Fibroblast of mammary gland (primary cell): ENCODE measurements at places on chromosomes 5 and 9.

- peak; percentile 16 for DNase-seq
Observed at GRCh38 chr5:139177809-139178588, 20.2 kb downstream of the SIL1 start.

DNA sequence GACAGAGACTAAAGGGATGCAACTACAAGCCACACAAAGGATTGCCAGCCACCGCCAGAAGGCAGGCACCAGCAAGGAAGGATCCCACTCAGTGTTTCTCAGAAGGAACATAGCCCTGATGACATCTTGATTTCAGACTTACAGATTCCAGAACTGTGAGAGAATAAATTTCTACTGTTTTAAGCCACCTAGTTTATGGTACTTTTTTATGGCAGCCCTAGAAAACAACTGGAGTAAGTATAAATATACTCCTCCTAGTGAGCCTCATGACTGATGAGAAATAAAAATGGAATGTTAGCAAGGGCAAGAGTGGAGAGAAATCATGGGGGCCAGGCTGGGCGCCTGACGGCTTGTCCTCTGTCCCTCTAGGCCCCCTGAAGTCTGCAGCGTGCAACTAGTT, 307.3 kb downstream of the PIK3R1 start:
- no peak for DNase-seq

GRCh38 chr9:109150925-109151545, 16.0 kb downstream of the FRRS1L start:
- no peak for DNase-seq

GRCh38 chr9:31671011-31671410, 713.4 kb upstream of the ACO1 start:
- DNase-seq: no peak

DNA sequence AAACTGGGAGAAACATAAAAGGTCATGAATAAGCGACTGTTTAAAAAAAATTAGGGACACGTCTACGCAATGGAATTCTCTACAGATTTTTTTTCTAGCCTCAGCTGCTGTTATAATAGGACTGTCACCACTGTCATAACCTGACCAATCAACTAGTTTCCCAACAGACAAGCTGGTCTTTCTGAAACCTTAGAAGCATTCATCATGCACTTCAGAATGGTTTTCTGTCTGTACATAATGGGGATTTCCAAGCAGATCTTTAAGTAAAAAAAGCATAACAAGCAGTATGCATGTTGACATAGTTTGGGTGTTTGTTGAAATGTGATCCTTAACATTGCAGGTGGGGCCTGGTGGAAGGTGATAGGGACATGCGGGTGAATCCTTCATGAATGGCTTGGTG, 58.3 kb upstream of the SEMA6A start:
- DNase-seq: no peak

GRCh38 chr9:78677326-78677725, 380.4 kb downstream of the PSAT1 start:
- no peak for DNase-seq

GRCh38 chr5:17412760-17413671, 85.0 kb upstream of the TAF11L2 start:
- DNase-seq: peak; percentile 2

DNA sequence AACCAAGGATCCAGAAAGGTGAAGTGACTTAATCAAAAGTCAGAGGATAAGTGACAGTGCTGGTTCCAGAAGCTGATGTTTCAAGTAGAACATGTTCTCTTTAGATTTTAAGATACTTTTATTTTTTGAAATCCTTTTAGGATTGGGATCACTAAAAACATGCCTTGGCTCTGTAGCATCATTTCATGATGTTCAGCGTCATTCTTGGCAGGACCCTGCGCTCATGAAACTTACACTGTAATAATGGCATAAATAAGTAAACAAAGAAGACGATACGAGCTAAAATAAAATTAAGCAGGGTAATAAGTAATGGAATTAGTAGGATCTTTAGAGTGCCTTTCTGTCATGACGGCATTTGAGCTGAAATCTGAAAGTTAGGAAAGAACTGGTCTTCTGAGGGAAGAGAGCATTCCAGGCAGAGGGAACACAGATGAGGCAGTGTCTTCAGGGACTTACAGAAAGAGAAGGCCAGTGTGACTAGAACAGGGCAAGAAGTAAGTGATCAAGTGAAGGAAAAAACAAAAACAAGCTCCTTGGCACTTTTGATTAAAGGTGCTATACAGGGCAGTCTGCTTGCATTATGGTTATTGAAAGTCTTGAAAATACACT, 19.9 kb downstream of the CTNNA1 start:
- peak; percentile 39 for DNase-seq

GRCh38 chr5:73513996-73514395, 15.8 kb downstream of the BTF3 start:
- DNase-seq: no peak

- DNase-seq: peak; percentile 83
Observed at GRCh38 chr5:153900703-153901395, 137.9 kb downstream of the FAM114A2 start.

GRCh38 chr9:120484162-120484561, 95.8 kb downstream of the CDK5RAP2 start:
- DNase-seq: no peak

DNA sequence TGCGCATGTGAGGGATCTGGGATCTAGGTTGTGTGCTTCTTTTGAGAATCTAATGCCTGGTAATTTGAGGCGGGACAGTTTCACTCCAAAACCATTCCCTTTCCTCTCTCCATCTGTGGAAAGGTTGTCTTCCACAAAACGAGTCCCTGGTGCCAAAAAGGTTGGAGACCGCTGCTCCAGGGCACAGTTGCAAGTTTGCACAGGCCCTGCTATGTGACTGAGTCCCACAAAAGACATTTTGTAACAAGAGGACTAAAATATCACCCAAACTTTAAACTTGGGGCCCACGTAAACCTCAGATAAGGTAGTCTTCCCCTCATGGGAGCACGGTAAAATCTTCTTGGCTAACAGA, 5.8 kb upstream of the ZNF367 start:
- DNase-seq: no peak

DNA sequence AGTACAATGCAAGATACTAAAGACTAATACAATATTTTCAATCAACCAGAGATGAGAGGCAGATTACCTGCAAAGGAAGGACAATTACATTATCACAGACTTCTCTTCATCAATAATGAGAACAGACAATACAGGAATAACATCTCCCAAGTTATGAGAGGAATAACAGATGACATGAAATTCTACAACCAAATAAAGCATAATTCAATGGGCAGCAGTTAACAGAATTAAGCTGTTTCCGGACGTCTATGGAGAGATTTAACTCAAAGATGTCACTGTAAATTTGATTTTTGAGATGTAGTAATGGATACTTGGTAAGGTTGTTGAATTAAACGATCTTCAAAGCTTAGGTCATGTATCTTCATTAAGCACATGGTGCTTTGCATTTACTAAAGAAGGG, 19.8 kb upstream of the PARP8 start:
- DNase-seq: no peak

DNA sequence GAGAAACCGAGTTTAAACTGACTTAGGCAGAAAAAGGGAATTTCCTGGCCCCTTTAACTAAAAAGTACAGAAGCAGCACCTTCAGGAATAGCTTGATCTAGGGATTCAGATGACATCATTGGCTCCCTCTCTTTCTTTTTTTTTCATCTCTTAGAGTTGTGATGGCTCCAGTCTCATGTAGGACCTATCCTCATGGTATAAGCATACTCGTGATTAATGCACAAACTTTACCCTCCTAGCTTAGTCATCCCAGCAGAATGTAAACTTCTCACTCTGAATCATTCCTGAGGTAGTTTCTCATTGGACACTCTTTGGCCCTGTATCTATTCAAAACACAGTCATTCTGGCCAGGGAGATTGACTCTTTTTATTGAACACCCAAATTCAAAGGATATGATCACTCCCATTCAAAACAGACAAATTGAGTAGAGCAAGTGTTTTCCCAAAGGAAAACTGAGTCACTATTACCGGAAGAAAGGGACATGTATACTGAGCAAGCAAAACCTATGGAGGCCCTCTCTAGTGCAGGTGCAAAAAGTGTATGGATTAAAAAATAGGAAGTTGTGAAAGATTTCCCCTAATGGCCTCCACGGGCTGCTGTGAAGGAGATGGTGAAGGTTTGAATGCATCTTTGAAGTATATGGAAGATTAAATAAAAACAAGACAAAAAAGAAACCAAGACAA, 27.6 kb upstream of the SMIM23 start:
- peak; percentile 98 for DNase-seq

- no peak for DNase-seq
Observed at GRCh38 chr5:150661821-150662596, 958 bp downstream of the MYOZ3 start.

- DNase-seq: no peak
Observed at GRCh38 chr5:112318346-112318745, 100.7 kb downstream of the EPB41L4A start.

DNA sequence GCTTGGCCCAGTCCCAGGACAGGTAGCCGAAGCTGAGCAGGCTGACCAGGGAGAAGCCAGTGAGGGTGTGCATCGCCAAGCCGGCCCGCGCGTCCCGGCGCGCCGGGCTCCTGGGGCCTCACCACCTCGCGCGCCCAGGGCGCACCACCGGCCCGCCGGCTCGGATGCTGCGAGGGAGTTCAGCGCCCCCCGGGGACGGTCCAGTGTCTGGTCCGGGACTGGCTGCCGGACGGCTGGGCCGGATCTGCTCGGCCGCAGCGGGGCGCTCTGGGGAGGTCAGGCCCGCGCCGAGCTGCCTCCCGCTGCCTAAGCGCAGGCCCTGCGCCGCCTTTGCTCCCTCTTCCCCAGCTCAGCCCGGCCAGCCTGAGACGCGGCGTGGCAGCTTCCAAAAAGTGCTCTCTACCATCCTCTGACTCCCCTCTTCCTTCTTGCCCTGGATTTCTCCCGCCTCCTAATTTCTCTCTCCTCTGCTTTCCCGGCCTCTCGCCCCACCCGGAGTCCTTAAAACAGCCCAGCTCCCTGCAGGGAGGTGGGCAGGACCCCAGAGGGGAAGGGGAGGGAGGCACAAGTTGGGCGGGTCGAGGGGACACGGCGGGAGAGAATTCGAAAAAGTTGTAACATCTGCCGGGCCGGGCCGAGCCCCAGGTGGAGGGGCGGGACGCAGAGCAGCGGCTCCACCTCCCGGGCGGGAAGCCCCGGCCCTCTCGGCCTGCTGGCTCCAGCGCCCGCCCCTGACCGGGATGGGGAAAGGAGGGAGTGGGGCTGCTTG, at the start of gene ARSI:
Gene ARSI, minus strand, starts transcription at position 605 of the 769 bp plus-strand sequence. Its CDS starts 532 bp downstream, at position 73.
- peak; percentile 68 for DNase-seq

- no peak for DNase-seq
Observed at GRCh38 chr5:15692706-15693381, 192.9 kb downstream of the FBXL7 start.

DNA sequence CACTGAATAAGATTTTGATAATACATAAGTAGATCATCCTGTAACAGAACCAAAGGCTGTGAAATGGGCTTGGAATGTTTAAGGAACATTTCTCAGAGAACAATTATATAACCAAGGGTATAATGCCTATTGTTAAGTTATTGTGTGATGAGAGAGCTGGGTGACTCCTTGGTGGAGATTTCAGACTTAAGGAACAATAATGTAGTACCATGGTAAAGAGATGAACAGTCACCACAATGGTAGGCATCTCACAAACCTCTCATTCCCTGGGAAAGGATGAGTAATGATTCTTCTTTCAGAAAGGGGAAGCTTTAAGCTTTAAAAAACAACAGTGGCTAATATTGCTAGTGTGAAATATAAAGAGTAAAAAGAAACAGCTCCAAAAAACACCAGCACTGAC, 147.4 kb downstream of the TRIM36 start:
- no peak for DNase-seq

GRCh38 chr9:76459694-76460635, 983 bp downstream of the GCNT1 start:
- DNase-seq: peak; percentile 66

GRCh38 chr5:80917631-80918030, 42.5 kb upstream of the RASGRF2 start:
- DNase-seq: no peak
